GM12865 (cell line): ENCODE measurements at places on chromosomes 2 and 18.

DNA sequence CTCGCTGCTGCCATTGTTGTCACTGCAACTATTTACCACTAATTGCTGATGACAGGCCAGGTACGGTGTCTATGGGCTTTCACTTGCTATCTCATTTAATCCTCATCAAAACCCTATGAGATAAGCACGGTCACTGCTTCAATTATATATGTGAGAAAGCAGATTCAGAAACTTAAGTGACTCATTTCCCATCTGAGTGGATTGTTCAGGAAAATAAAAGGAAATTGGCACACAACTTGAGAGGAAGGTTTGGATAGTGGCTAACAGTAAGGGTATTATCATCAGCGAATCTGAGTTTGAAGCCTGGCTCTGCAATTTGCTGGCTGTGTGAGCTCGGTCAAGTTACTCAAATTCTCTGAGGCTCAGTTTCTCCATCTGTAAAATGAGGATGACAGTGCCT, 196.0 kb downstream of the KCNS3 start:
- DNase-seq: no peak

- DNase-seq: no peak
Observed at GRCh38 chr2:166573391-166573790, 79.3 kb upstream of the SCN7A start.

GRCh38 chr18:22828171-22828570, 105.0 kb upstream of the RBBP8 start:
- no peak for DNase-seq

DNA sequence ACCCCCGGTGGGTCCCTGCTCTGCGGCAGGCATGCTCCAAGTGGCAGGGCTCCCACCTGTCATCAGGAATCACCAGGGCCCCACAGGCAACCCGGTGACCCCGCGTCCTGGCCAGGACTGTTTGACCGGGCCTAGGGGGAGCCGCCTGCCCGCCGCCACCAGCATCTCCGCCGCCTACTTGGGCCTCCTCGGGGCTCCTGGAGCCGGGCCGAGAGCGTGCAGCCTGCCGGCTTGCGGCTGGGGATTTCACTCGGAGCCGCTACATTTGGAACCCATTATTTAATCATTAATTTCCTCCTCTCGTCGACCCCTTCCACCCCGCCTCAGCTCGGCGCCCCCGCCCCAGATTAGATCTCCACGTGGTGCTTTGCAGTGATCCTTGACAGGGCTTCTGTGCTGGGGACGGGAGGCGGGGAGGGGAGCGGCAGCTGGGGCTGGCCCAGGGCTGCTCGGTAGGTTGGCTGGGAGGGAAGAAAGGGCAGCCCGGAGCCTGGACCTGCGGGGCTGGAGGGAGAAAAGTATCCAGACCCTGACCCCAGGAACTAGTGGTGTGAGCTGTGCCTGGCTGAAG, 295.4 kb downstream of the CYP26B1 start:
- DNase-seq: no peak

DNA sequence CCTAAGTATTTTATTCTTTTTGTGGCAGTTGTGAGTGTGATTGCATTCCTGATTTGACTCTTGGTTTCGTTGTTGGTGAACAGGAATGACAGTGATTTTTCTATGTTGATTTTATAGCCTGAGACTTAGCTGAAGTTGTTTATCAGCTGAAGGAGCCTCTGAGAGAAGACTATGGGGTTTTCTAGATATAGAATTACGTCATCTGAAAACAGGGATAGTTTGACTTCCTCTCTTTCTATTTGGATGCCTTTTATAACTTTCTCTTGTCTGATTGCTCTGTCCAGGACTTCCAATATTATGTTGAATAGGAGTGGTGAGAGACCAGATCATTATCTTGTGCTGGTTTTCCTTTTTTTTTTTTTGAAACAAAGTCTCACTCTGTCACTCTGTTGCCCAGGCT, 18.0 kb upstream of the NOL4 start:
- no peak for DNase-seq

DNA sequence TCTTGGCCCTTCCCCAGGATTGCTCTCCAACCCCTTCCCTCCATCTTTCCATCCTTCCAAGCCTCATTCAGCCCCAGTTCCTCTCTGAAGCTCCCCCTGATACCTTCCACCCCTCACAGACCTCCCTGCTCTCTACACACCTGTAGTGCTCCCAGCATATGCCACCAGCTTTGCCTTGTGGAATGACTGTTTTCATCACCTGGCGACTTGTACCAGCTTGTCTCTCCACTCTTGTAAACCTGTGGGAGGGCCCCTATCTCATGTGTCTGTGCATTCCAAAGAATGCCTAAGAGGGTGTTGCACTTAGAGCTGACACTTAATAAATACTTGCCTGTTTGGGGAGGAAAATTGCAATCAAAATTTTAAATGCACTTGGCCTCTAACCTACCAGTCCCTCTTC, 198.7 kb downstream of the BCL11A start:
- DNase-seq: no peak

DNA sequence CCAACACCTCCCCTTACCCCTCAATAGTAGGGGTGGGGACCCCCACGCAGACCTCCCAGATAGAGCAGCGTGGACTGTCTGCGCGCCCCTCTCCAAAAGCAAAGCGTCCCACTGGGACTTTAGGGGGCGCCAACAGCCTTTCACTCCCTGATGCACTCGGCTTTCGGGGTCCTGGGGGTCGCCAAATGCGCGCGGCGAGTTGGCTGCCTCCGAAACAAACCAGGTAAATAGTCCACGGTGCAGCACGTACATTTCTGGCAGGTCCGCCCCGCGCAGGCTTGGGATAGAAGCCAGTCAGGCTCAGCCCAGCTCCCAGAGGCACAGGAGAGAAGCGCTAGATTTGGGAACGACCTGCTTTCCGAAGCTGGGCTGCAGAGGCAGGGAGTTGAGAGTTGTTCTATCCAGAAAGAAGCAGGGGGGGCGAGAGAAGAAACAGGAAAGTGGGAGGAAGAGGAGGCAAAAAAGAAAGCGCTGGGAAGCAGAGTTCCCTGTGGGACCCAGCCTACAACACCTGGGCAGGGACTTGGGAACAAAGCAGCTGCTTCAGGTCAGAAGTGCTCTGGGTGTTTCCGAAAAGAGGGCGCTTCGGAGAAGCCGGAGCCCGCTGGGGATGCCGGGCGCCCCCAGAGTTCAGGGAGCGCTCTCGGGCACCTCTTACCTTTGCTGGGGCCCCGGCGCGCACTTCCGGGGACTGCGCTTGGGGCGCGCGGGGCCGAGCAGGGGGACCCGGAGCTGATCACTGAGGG, 544 bp downstream of the EVA1A start:
- DNase-seq: peak; percentile 26

DNA sequence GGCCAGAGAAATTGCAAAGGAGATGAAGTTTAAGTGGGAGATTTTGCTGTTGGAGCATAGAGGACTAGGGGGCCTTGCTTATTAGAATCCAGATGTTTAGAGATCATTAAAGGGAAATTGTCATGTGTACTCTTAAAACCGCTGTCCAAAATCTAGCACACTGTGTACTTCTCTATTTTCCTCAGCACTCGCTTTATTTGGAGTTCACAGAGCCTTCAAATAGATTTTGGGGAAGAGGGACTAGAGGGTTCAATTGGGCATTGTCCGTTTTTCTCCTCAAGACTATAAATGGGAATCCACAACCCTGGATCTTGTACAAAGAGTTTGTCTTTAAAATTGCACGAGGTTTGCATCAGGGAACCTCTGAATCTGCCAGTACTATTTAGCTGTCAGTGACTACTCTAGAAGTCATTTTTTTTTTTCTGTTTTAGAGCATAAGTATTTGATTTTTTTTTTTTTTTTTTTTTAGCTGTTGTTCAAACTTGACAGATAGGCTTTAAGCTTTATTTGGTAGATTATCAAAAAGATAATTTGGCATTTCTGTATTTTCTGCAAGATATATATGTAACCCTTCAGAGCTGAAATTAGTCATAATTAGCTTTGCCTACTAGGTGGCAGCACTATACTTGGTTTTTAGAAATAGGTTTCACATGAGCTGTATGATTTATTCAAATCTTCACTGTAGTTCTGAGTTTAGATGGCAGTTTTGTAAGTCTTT, 14.2 kb downstream of the PMS1 start:
- peak; percentile 58 for DNase-seq

- DNase-seq: peak; percentile 29
Observed at GRCh38 chr18:22169889-22170420, 566 bp downstream of the GATA6 start.

DNA sequence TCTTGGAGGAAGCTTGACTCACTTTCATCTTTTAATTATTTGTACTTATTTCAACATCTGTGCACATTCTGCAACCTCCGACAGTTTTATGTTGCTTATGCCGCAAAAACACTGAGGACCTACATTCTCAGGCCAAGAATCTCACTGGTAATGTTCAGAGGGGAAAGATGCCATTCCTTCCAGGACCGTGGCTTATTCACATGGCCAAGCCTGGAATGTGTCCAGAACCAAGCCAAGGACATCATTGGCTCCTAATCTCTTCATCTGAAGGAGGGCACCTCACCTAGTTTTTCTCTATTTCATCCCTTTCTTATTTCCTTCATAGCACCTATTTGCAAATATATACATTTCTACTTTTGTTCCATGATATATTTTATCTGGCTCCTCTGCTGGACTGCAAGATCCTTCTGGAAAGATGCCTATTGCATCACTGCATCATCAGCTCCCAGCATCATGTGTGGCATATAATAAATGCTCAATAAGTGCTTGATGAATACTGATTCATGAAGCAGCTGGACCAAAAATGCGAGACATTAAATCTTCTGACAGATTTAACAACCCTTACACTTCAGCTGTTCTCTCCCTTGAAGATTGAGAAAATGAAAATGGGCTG, 377.1 kb downstream of the TNS1 start:
- no peak for DNase-seq

- no peak for DNase-seq
Observed at GRCh38 chr2:36473230-36473629, 117.7 kb downstream of the CRIM1 start.

- no peak for DNase-seq
Observed at GRCh38 chr2:187126247-187127005, 277.5 kb upstream of the ZSWIM2 start.

GRCh38 chr18:14936313-14936712, 188.3 kb downstream of the ANKRD30B start:
- no peak for DNase-seq

- DNase-seq: no peak
Observed at GRCh38 chr2:14354231-14354630, 278.3 kb upstream of the LRATD1 start.

- peak; percentile 91 for DNase-seq
Observed at GRCh38 chr2:213021971-213022899, 129.2 kb downstream of the IKZF2 start.

DNA sequence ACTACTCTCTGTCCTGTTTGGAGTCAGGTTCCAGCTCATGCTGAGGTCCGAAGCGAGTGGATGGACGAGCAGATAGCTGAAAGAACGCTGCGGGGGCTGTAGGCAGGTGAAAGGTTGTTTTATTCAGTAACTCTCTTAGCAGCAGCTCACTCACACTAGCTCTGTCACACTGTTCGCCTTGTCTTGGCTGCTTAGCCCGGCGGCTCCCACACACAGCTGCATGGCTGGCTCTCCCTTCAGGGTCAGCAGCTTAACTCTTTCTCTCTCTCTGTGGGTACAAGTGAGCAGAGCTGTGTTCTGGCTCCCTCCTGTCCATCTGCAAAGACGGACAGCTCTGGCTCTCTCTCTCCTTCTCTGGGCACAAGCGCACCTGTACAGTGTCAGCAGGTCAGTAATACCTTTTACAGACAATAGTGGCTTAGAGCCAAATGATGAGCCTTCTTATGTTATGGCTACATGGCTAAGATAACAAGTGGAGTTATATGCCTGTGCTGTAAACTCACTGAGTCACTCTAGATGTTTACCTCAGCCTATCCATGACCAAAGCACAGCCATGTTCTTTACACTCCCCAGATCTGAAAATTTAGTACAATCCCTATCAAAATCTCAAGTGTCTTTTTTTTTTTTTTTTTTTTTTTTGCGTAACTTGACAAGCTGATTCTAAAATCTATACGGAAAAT, 149.3 kb downstream of the GALNT1 start:
- DNase-seq: no peak

GRCh38 chr2:98564541-98565132, 43.7 kb downstream of the COA5 start:
- DNase-seq: no peak

DNA sequence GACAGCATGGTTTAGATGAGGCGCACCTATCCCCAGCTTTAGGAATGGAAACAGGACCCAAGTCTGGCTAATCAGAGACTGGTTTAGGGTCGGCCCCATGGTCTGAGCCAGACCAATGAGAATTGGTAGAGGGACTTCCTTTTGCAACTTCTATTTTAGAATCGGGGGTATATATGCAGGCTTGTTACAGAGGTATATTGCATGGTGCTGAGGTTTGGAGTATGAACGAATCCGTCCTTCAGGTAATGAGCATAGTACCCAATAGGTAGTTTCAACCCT, 1.5 kb upstream of the BOLA3 start:
- DNase-seq: peak; percentile 19

DNA sequence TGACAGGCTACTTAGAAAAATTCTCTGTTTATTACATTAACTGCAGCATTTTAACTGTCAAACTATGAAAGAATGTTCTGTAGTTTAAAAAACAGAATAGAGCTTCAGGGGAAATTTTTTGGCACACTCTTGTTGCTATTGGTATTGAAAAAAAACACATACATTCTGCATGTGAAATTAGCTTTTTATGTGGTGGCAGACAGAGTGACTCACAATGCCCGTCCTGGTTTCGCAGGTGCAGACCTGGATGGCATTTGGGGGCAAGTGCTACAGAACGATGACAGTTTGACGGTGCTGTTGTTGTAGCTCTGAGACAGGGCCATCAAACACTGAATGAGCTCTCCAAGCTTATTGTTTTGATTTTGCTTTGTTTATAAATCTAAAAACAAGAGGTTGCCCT, 105.0 kb upstream of the MAP3K20 start:
- no peak for DNase-seq

- DNase-seq: peak; percentile 56
Observed at GRCh38 chr2:170324640-170325046, 146.7 kb downstream of the MYO3B start.

- DNase-seq: peak; percentile 9
Observed at GRCh38 chr2:14907014-14907612, 274.6 kb downstream of the LRATD1 start.

GRCh38 chr18:7696780-7697179, 129.7 kb downstream of the PTPRM start:
- no peak for DNase-seq

DNA sequence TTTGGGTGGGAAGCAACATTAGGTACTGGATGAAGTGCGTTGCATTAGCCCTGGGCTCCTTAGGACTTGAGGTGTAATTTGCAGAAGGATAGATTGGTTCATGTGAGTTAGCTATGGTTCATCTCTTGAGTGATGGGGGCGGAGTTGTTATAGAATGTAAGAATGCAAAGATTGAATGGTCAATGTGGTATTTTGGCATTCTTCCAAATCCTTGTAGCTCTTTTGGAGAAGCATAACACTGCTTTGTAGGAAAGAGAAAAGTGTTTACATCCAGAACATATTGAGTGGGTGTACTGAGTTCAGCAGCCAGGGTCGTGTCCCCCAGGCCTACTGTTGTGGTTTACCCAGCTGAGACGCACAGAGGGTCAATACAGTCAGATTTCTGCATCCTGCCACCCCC, 173.5 kb downstream of the FMNL2 start:
- DNase-seq: no peak

DNA sequence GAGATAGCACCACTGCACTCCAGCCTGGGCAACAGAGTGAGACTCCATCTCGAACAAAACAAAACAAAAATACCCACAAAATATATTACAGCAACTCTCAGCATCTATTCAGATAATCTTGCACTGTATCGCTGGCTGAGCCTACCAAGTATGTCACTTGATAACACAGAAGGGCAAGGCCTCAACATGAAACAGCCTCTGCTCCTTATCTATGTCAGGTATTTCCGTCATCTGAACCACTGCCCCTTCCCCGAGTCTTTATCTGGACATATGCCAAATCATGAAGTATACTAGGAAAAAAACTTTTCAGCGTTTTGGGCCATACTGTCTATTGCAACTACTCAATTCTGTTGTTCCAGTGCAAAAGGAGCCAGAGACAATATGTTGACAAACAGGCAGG, 17.7 kb downstream of the PDIA6 start:
- DNase-seq: no peak
